ENCODE measurements at places on chromosomes 11 and 22.

DNA sequence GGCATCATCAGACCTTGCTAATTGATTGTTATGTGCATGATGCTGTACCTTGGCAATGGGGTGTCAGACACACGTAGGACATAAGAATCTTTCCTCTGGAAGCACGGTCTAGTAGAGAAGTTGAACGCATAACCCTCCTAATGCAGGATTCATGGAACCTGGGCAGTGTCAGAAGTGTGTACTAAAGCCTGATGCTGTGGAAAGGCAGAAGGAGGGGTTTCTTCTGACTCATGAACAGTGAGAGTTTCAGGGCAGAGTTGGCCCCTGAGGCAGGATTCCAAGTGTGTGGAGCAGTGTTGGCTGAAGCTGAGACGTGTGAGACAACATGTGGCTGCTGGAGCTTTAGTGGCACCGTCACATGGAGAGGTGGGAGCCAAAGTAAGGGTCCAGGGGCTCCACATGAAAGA lies 3.5 kb downstream of the PANX1 start:
- DNase-seq: peak; percentile 94

GRCh38 chr11:45169310-45170072 lies 23.1 kb downstream of the PRDM11 start:
- DNase-seq: no peak

- peak; percentile 46 for DNase-seq
Measured at GRCh38 chr11:43825217-43825816, 55.3 kb upstream of the ALKBH3 start.

DNA sequence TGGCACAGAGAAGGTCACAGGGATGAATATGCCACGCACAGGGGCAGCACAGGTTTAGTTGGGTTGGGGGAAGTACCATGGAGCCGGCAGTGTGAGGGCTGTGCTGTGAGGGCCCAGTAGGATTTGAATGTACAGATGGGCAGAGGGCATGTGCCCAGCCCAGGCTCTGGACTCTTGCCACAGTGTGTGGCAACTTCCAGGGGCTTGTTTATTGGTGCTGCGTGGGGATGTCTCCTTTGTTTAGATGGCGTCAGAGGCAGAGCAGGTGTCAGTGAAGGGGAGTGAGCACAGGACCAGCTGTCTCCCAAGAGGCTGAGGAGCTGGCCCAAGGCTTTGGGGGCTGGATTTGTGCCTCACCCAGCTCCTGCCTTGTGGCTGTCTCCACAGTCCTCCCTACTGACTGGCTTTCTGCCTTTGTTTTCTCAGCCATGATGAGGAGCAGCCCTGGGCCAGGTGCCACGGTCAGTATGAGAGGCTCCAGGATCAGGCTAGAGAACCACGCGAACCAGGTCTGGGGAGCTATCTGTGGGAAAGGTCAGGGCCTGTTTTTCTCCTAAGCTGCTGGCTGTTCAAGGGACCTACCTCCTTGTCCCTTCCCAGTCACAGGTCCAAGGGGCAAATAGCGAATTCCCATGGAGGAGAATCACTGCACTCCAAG lies 21.9 kb downstream of the SUN2 start:
- peak; percentile 32 for DNase-seq

DNA sequence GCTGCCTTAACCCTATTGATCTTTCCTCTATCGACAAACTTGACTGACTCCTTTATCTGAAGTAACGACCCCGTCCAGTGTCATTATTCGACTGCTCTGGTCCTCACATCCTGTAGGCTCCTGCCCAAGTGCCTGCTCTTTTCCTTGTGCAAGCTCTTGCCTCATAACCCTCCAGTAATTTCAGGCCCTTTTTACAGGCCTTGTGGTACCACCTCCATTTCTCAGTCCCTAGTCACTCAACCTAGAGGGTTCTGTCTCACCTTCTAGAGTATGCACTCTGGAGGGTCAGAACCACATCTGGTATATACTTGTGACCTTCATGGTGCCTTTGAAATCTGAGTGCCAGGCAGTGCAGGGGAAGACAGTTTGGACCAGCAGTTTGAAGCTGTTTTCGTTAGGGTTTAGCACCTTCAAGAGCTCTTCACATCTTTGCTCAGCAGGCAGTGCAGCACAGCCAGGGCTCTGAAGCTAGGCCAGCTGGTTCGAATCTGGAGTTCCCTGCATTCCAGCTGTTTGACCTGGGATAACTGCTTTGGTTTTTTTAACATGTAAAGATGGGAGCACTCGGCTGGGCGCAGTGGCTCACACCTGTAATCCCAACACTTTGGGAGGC lies 11.2 kb downstream of the SNRPD3 start:
- DNase-seq: peak; percentile 23

GRCh38 chr11:45238724-45239123 lies 47.4 kb downstream of the SYT13 start:
- DNase-seq: peak; percentile 69

- DNase-seq: no peak
Measured at GRCh38 chr22:19148417-19149046, 1.6 kb downstream of the GSC2 start.

DNA sequence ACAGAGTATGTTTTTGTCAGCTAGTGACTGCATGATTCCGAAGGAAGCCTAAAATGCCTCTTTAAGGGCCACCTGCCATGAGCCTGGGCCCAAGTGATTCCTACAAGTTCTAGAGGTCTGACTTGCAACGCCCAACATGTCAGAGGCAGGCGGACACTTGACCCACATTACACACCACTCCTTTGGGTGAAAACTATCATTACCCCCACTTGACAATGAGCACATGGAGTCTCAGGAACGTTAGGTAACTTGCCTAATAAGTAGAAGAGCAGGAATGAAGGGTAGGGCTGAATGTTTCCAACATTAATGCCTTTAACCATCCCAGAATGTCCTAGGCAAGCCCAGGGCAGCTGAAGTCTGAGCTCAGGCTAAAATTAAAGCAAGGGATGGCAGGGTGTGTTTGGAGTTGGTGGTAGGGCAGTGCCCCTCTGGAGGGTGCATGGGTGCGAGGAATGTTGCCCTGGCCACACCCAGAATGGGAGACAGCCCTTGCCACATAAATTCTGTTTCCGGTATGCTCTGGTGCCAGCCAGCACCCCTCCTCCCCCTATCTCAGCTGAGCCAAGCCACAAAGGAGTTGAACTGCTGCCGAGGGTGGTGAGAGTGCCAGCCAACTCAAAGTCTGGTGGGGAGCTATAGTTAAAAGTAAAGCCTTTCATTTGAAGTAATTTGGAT lies 2.5 kb downstream of the PLAAT2 start:
- no peak for DNase-seq

GRCh38 chr11:77698896-77699295 lies 61.3 kb upstream of the CLNS1A start:
- DNase-seq: no peak

DNA sequence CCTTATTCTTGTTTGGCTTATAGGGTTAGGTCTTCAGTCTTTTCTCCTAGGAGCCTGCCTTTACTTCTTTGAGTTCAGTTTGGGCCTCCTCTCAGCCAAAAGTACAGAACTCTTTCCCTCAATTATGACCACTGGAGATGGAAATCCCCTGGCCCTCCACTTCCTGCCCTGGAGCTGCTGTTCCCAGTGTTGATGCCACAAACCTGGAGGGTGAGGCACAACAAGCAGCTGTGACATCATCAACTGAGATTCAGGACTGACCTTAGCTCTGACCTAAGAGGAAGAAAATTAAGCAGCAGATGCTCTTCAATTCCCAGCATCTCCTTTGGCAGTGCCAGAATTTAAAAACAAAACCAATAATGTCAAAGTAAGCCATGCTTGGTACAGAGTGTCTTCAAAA lies 3.0 kb downstream of the ABTB2 start:
- peak; percentile 58 for DNase-seq

DNA sequence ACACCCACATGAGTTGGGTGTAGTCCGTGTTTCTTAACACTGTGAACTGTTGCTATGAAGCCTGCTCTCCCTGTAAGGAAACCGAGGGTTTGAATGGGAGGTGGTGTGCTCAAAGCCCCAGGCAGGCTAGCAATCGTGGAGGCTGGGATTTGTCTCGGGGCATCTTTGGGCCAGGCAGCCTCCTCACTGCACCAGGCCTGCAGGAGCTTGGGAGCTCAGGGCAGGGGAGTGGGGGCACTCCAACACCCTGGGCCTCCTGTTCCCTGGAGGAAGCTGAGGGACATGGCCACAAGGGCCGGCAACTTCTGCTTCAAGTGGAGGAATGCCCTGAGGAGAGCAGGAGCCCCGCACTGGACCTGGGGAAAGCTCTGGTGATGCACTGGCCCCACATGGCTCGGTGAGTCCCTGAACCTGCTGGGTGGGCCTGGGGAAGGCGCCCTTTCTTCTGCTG lies 164.7 kb upstream of the B3GAT1 start:
- no peak for DNase-seq

- no peak for DNase-seq
Measured at GRCh38 chr11:31807799-31808667, 3.1 kb downstream of the PAX6 start.

Data from fibroblast of mammary gland (primary cell).